Choroid plexus epithelial cell (primary cell): ENCODE measurements at places on chromosomes 5 and 9.
A peak's percentile ranks its signal among the peaks of the same experiment; 100 is the strongest.

DNA sequence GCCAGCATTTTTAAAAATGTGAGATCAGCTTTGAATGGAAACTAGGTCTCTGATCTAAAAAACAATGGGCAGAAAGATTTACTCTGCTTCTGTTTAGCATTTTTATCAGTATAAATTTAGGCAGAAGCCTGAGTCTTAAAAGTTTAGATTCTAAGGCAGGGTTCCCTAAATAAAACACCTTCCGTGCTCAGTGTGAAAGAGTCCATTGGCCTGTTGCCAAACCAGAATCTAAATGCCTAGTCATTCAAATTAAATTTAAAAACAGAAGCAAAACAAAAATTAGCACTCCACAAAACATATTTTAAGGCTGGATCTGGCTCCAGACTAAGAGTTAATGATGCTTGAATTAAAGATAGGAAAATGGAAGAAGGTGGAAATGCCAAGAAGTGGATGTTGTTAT lies 4.5 kb downstream of the TYRP1 start:
- DNase-seq, result peak; percentile 30

- DNase-seq, result peak; percentile 36
Observed at GRCh38 chr5:130335117-130335516, 430.9 kb downstream of the CHSY3 start.

- no peak for DNase-seq
Observed at GRCh38 chr9:118473521-118473920, 769.3 kb downstream of the TLR4 start.

DNA sequence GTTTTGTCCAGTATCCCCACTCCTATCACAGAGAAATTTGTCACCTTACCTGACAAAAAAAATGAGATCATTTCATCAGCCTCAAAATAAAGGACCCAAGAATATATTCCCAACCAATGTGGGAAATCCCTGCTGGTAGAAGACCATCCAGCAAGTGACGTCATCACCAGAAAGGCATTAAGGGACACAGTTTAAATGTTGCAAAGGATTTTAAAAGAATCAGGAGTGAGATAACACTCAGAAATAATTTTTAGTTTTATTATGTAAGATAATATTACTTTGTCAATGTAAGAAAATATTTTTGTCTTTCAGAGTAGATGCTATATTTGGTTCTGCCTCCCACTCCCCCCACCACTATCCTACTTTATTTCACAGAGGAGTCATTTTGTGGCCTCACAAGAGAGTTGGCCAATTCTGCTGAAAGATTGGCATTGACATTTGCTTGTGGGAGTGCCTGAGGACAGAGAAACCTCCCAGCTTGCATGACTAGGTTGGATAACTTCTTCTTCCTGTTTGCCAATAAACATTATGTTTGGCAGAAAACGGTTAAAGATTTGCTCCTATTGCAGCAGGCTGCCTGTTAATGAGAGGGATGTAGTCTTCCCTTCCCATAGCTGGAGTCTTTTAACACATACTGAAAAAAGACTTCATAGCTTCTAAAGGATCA lies 288.6 kb upstream of the DAB2 start:
- DNase-seq, result peak; percentile 26

GRCh38 chr5:10660135-10660534 lies 96.3 kb downstream of the ANKRD33B start:
- DNase-seq, result no peak

DNA sequence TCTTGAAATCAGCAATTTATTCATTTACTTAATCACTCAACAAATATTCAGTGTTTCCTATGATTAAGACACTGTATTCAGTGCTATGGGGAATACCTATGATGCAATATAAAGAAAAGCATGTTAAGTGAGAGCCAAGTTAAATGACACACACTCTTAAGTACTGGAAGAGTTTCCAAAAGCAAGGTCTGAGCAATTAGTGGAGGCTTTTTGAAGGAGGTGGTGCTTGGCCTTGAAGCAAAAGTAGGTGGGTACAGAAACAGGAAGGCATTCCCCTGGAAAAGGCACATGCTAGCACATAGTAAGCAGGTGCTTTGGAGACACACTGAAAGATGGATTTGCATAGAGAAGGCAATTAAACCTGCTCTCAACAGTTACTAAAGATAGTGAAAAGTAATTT lies 4.0 kb downstream of the TSLP start:
- DNase-seq, result peak; percentile 93

GRCh38 chr9:94985649-94986048 lies 259.1 kb downstream of the AOPEP start:
- no peak for DNase-seq

GRCh38 chr9:19387317-19387716 lies 7.3 kb upstream of the RPS6 start:
- no peak for DNase-seq

DNA sequence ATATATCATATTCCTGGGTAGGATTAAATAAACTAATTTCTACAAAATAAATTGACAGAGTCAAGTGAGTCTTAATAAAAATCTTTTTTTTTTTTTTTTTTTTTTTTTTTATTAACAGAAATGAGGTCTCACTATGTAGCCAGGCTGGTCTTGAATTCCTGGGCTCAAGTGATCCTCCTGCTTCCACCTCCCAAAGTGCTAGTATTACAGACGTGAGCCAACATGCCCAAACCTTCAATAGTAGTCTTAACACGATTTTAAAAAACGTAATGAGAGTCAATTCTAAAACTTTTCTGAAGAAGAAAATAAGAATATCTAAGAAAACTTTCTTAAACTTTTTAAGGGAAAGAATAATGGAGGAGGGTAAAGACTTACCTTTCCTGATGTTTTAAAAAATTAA lies 84.2 kb downstream of the YIPF5 start:
- DNase-seq, result no peak

DNA sequence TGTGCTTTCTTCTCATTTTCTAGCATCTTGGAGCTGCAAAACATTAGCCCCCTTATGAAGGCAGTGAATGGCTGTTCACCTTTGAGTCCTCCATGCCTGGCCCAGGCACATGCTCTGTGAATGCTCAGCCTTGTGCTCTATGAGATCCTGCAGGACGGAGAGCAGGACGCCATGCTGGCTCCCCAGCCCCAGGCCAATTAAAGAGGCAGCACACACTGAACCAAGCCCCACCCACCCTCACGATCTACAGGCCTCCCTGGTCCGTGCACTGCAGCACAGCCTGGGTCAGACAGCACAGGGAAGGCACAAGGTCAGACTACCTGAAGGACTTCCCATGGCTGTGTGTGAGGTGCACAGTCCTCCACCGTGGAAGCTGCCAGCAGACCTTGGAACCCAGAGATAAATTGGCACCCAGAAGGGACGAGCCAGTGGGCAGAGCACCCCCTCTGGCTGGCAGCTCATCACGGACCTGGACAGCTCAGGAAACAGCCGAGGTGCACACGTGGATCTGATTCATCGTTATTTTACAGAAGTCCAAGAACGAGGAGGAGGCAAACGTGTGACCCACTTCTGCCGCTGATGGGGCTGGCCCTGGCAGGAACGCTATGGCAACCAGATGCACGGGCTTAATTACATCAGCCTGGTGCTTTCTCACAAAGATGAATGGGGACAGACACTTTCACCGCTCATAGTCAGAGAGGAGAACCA lies 59.5 kb downstream of the OLFM1 start:
- no peak for DNase-seq

GRCh38 chr9:76403352-76403751 lies 9.1 kb upstream of the RFK start:
- DNase-seq, result peak; percentile 94

- DNase-seq, result peak; percentile 75
Observed at GRCh38 chr9:93304574-93305496, 120.9 kb downstream of the WNK2 start.

DNA sequence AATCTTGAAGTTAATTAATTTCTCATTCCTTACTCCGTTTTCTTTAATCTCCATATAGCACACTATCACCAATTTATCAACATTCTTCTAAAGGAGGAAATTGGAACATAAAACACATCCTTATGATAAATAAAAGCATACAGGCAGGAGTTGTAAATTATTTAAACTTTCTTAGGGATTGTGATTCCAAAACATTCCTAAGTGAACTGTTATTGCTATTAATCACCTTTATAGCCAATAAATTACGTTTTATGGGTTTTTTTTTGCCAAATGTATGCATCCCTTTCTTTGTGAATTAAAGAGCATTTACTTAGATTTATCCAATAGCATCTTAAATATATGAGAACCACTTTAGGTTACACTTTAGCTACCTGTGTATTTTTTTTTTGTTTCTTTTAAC lies 55.3 kb downstream of the FBXO4 start:
- no peak for DNase-seq

DNA sequence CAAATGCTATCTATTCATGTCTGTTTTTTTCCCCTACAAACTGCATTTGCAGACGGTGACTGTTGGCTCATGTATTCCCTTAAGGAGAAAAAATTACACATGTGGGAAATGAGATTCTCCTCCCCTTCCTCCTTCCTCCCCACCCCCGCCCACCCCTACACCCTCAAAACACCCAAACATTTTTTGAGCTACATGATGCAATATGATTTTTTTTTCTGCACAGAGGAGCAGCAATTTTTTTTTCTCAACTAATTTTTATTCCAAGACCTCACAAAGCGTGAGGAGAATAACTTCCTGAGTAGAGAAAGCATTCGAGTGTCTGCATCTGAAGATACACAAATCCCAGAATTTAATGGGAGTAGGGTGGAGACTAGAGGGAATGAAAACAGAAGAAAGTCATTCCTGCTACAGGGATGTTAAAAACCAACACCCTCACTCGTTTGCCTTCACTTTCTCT lies 118.1 kb downstream of the PRDM6 start:
- peak; percentile 53 for DNase-seq

DNA sequence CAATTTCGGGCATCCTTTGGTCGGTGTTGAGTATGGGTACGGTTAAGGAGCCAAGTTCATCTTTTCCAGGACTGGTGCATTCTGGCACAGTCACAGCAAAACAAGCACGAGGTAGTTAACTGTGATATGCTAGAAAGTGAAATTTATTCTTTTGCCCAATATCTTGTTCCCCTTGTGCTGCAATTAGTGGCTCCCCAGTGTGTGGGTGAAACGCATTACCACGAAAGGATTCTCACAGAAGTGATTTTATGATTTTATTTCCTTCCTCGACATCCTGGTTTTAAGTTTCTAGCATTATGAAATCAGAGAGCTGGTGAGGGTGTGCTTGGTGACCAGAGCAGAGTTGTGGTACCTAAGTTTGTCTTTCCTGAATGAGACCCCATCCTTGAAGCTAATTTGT lies 1.5 kb downstream of the FRMPD1 start:
- DNase-seq, result no peak

- no peak for DNase-seq
Observed at GRCh38 chr9:109627042-109627441, 128.9 kb upstream of the PTPN3 start.

DNA sequence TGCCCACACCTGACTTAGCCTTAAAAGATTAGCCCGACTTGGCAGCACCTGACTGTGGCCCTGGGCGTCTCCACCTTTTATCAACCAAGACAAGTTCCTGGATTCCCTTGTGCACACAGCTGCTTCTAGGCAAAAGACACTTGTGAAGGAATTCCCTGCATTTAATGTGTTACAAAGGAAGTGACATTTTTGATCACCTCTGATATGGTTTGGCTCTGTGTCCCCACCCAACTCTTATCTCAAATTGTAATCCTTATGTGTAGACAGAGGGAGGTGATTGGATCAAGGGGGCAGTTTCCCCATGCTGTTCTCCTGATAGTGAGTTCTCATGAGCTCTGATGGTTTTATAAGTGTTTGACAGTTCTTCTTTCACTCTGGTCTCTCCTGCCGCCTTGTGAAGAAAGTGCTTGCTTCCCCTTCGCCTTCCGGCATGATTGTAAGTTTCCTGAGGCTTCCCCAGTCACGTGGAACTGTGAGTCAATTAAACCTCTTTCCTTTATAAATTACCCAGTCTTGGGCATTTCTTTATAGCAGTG lies 2.6 kb upstream of the CPEB4 start:
- DNase-seq, result no peak

- DNase-seq, result no peak
Observed at GRCh38 chr5:16805486-16805885, 130.6 kb downstream of the MYO10 start.

DNA sequence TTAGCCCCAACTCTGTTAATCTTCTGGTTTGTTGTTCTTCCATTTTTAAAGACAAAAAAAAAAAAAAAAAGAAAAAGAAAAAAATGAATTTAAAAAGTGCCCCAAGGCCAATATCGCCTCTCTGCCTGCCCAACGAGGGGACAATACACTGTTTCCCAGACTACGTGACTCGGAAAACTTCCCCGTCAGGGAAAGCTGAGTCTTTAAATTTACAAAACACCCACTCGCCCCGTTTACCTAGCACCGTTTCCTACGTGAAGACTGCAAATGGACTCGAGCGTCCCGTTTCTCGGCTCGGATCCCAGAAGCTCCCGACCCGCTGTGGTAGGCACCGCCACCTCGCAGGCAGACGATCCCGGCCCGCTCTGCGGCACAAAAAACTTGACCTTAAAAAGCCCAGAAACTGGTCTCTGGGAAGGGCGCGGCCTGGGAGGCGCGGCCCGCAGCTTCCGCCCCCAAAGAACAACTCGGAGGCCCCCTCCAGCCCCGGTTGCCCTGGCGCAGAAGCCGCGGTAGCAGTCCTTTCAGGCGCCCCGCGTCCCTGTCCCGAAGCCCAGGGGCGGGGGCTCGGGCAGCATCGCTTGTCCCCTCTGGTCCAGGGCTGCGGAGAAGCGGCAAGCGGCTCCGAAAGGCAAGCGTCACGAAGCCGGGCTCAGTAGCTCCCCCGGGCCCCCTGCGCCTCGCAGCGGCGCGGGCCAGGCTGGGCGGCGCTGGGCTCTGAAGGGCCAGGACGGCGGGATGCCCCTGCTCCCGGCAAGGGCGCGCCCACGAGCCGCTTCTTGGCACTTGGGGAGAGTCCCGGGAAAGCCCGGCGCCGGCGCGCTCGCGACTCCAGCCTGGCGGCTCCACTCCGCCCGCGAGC lies at the start of gene GCNT4:
Gene GCNT4, minus strand, starts transcription at position 367 of the 862 bp plus-strand sequence. CDS start 22,521 bp downstream, outside the sequence.
- DNase-seq, result peak; percentile 37

- DNase-seq, result peak; percentile 15
Observed at GRCh38 chr9:7097785-7098752, 340.3 kb downstream of the KDM4C start.

GRCh38 chr5:83583859-83584258 lies 112.3 kb downstream of the VCAN start:
- DNase-seq, result peak; percentile 61

- DNase-seq, result peak; percentile 95
Observed at GRCh38 chr9:3732077-3733038, 206.6 kb upstream of the RFX3 start.

- DNase-seq, result peak; percentile 92
Observed at GRCh38 chr5:122756264-122756911, 18.5 kb upstream of the SNX2 start.

GRCh38 chr9:34994260-34994899 lies 4.8 kb downstream of the DNAJB5 start:
- DNase-seq, result peak; percentile 60

GRCh38 chr5:84685121-84685894 lies 300.6 kb upstream of the EDIL3 start:
- DNase-seq, result no peak
